Activated CD8-positive, alpha-beta memory T cell treated with anti-CD3 and anti-CD28 coated beads for 36 hours (primary cell): ENCODE measurements at places on chromosomes 2 and 18. TPM values are rescaled to one million over a fixed set of nuclear protein-coding genes. Genes with fewer than 3 reads are reported as not detected.

The TMEM163 gene
- 0.10 TPM for total RNA-seq

The HOXD1 gene
- not detected for total RNA-seq

The B4GALT6 gene
- total RNA-seq = 4.3 TPM

The HOXD4 gene
- not detected for total RNA-seq

The TMEM169 gene
- 0.55 TPM for total RNA-seq

The ARL6IP6 gene
- 27.0 TPM for total RNA-seq

The PRSS56 gene
- total RNA-seq = not detected

The PDE11A gene
- not detected for total RNA-seq

The RMND5A gene
- 55.8 TPM for total RNA-seq

The ADRA2B gene
- total RNA-seq = 0.34 TPM

The ASB3 gene
- total RNA-seq = 19.1 TPM

The DNER gene
- total RNA-seq = not detected

The FAM110C gene
- total RNA-seq = 0.40 TPM

The C1GALT1C1L gene
- total RNA-seq = 0.21 TPM

The TCF23 gene
- not detected for total RNA-seq
